Stimulated activated CD8-positive, alpha-beta memory T cell treated with anti-CD3 and anti-CD28 coated beads, Interleukin-15, amount 100 ng/mL, for 24 hours (primary cell): ENCODE measurements at places on chromosomes 3 and 15.

GRCh38 chr3:131976448-131976847 lies 58.4 kb downstream of the CPNE4 start:
- DNase-seq, result no peak

DNA sequence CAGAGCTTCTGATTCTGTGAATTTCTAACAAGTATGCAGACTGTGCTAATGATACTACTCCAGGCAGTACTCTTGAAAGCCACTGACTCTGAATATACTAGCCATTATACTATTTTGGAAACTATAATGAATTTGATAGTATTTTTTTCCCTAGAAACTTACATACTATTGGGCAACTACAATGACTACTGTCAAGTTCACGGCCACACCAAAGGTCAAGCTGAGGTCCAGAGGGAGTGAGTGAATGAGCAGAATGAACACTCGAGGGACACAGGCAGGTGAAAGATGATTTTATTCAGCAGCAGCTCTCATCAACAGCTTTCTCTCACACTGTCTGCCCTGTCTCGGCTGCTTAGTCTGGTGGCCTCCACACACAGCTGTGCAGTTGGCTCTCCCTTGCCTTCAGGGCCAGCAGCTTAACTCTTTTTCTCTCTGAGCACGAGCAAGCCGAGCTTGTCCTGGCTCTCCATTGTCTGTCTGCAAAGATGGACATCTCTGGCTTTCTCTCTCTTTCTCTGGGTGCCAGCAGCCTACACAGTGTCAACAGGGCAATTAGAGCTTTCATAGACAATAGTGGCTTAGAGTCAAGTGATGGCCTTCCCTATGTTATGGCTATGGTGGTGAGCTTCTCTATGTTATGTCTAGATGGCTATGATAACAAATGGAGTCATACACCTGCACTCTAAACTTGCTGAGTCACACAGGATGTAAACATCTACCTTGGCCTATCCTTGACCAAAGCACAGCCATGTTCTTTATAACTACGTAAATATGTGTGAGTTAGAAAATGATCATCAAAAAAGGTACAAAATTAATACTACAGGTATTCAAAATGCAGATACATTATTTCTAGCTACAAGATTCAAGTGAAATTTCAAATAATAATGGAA lies 362.4 kb downstream of the CGGBP1 start:
- DNase-seq, result no peak

- DNase-seq, result no peak
These were observed 36.3 kb downstream of the MBNL1 start for GRCh38 chr3:152305075-152305474.

DNA sequence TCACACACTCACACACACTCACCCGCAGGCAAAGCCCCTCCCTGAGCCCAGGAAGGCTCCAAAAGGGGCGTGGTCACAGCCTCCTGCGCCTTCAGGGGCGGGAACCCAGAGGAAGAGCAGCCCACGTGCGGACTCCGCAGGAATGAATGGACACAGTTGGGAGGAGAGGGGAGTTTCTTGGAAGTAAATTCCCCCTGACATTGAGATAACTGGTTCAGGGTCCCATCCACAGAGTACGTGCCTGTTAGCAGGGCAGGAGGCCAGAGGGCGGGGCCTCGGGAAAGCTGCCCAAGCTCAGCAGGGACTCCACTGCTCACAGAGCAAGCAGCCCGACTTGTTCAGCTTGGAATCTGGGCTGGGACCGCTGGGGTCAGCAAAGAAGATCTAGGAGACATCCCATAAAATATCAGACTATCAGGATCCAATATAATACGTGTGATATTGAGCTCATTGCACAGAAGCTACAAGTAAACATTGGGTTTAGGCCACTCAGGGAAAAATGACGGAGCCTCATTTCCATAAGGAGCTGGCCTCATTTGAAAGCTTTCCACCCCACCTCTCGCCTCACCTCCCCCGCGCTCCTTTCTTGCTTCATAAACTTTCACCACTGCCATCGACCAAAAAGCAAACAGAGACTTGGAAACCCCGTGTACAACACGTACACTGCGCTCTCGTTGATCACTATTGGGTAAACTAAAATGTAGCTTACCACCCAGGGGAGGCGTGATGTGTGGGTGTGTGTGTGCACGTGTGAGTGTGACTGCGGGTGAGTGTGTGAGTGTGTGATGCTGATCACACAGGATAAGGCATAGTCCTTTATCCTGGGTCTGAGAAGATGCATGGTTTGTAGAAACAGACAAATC lies 36.0 kb downstream of the TM2D3 start:
- DNase-seq, result no peak

GRCh38 chr3:52522651-52523251 lies 10.9 kb downstream of the NT5DC2 start:
- DNase-seq, result no peak

- no peak for DNase-seq
These were observed at the start of gene PROK2 for GRCh38 chr3:71784914-71785531. PROK2 (minus strand) TSS chr3:71785148; CDS start chr3:71785052, 96 bp downstream.

- DNase-seq, result no peak
These were observed 433.8 kb upstream of the CBLB start for GRCh38 chr3:106302451-106303221.

DNA sequence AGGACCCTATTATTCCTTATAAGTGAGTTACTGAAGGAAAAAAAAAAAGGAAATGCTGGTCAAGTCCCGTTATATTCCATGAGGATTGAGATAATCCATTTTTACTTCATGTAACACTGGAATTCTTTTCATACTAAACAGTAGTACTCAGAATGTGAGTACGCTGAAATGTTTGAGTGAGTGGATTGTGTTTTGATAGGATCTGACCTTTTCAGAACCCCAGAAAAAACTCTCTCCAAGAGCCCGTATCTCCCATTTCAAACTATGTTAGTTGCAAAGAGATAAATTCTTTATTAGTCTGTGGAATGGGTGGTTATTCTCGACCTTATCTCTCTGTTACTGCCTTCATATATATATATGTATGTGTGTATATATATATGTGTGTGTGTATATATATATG lies 2.5 kb upstream of the LPP start:
- no peak for DNase-seq

DNA sequence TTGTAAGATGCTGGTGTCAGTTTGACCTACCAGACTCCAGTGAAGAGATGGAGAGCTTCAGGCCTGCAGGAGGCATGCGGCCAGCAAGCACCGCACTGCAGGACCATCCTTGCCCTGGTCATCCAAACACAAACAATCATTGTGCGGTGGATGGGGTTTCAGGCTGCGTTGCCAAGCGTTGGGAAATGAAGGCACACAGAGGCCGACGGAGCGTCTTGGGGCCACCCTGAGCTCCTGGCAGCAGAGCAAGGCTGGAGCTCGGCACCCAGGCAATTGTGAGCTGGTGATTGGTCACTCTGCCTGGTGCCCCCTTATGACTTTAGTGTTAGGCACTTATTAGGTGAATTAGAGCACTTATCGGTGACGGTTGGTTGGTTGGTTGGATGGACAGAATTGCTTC lies 222.6 kb upstream of the RGMA start:
- DNase-seq, result no peak

- DNase-seq, result no peak
These were observed 524.9 kb downstream of the RBMS3 start for GRCh38 chr3:29805757-29806156.

DNA sequence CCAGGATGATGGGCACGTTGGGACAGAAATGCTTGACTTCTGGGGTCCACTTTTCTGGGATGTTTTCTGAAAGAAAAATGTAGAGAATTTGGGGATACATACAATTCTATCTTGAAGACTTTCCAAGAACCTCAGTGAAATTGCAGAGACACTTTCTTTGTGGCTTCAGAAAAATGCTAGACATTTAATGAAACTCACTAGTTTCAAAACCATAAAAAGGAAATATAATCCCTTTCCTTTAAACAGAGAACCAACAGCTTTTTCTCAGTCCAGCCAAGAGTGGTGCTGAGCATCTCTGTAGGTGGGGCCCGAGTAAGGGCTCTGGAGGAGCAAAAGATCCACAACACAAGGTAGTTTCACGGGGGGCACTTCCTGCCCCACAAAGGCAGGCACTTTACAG lies 4.4 kb upstream of the GPX1 start:
- DNase-seq, result no peak

DNA sequence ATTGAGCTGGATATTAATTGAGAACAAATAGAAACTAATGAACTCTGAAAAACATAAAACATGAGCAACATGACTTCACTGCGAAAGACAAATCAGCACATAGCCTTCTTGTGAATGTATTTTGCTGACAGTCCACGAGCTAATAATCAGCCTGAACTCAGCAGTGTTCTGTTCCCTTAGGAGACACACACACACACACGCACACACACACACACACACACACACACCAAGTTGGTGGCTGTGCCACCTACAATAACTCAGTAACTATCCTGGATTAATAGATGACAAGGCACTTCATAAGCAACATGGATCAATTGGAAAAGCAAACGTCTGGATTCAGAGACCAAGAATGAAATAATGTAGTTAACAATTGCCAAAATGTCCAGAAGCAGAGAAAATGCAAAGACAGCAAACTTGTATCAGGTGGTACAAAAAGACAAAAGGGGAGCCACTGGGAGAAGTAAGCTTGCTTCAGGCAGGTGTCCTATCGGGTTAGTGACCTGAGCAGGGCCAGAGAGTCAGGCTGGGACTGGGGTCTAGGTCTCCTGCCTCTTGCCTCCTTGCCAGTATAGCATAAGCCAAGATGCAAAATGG lies 20.5 kb upstream of the UBE2Q2 start:
- no peak for DNase-seq

DNA sequence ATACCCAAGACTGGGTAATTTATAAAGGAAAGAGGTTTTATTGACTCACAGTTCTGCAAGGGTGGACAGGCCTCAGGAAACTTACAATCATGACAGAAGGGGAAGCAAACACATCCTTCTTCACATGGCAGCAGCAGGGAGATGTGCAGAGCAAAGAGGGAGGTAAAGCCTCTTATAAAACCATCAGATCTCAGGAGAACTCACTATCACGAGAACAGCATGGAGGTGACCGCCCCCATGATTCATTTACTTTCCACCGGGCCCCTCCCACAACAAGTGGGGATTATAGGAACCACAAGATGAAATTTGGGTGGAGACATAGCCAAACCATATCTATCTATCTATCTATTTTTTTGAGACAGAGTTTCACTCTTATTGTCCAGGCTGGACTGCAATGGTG lies 5.4 kb downstream of the GDPGP1 start:
- DNase-seq, result no peak

DNA sequence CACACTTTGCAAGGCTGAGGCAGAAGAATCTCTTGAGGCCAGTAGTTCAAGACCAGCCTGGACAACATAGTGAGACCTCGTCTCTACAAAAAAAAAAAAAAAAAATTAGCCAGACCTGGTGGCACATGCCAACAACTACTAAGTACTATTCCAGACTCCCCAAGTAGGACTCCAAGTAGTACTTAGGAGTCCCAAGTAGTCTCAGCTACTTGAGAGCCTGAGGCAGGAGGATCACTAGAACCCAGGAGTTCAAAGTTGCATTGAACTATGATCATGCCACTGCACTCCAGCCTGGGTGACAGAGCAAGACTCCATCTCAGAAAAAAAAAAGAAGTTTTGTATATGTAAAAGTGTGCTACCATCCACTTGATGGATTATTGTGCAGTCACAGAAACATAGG lies 486.6 kb downstream of the SOX2 start:
- DNase-seq, result no peak

- DNase-seq, result no peak
These were observed 5.3 kb upstream of the CSNK1G1 start for GRCh38 chr15:64361259-64361658.

- DNase-seq, result no peak
These were observed 12.5 kb downstream of the PFKFB4 start for GRCh38 chr3:48544141-48544540.

GRCh38 chr3:53555068-53555588 lies 60.7 kb downstream of the CACNA1D start:
- no peak for DNase-seq

DNA sequence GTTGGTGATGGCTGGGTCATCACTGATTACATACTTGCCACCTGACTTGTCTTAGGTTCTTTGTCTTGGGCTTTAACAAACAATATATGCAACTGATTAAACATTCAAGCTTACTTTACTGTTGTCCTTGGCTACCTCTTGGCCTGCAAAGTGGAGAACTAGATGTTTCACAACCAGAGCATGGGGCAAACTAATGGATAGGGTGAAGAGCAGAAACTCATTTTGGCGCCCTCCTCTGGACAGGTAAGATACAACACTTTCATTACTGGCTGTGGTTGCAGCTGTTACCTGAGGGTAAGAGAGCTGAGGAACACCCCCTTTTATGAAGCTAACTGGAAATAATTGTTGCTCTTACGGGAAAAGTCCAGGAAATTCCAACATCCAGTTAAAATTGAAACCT lies 262.1 kb downstream of the NAALADL2 start:
- no peak for DNase-seq
